Stimulated activated CD8-positive, alpha-beta memory T cell treated with anti-CD3 and anti-CD28 coated beads, Interleukin-4, amount 100 ng/mL, for 1 hour (primary cell): ENCODE measurements at places on chromosomes 13 and 19.

- DNase-seq = no peak
Measured at GRCh38 chr13:113729187-113730019, 29.6 kb upstream of the TMEM255B start.

GRCh38 chr19:49573009-49573408 is 7.3 kb downstream of the NOSIP start:
- no peak for DNase-seq

DNA sequence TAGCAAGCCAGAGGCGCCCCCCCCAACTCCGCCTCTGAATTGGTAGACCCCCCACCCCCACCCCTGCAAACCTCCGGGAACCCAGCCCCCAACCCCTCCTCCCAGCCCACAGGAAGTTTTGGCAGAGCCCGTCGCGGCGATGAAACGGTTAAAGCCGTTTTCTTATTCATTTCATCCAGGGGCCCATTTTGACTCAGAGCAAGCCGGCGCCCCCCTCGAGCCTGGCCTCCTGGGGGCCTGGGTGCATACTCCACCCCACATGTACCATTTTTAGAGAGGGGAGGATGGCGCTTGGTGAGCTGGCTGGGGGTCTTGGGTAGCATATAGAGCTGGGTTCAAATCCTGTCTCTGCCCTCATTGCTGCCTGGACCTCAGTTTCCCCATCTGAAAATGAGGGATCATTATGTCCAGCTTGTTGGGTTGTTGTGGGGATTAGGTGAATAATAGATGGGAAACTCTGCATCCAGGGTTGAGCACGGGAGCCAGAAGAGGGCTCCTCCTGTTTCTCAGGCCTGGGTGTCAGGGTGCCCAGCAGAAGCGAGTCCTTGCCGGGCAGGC is 7.9 kb upstream of the JUNB start:
- DNase-seq = no peak

DNA sequence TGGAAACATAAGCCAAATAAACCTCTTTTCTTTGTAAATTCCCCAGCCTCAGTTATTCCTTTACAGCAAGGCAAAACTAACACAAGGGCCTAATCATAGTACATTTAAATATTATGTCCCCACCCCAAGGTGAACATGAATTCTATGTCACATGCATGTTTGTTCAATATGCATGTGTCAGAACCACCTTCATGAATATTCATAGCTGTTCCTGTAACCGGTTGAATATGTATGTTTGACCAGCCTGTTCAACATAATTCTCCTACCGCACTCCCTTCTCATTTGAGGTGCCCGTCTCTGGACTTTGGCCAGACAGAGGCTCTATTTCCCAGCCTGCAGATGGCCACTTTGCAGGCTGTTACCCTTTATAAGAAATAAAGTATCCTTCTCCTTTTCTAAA is 769.4 kb upstream of the SLITRK1 start:
- no peak for DNase-seq

- no peak for DNase-seq
Measured at GRCh38 chr19:1752757-1753728, at the start of gene ONECUT3. Gene ONECUT3, plus strand, starts transcription at chr19:1753506. Its CDS starts 157 bp downstream, at chr19:1753663.

DNA sequence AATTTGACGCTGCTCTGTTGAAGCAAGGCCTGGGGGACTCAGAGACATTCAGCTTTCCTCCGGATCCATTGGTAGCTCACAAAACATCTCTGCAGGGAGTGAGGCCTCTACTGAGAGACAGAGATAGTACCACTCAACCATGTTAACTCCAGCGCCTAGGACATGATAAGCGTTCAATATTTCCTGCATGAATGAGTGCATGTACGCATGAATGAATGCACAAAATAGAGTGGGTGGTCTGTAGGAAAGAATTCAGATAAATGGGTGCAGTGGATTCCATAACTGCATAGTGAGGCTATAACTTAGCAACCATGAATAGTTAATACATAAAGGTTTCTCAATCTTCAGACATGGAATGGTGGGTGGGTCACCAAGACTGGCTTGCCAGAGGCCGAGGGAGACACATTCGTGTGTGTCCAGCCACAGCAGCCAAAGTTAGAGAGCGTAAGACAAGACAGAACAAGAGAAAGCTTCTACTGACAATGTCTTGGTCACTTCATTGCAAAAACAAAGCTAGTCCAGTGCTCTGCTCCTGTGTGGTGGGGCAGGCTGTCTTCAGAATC is 36.3 kb upstream of the RCBTB2 start:
- DNase-seq = no peak

DNA sequence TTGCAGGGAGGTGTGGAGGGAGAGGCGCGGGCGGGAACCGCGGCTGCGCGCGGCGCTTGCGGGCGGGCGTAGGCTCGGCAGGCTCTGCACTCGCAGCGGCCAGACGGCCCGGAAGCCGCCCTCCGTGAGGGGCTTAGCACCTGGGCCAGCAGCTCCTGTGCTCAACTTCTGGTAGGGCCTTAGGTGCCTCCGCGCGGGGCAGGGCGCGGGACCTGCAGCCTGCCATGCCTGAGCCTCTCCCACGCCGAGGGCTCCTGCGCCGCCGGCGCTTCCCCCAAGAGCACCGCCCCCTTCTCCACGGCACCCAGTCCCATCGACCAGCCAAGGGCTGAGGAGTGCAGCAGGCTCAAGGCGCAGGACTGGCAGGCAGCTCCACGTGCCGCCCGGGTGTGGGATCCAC is 940.8 kb upstream of the PCDH9 start:
- no peak for DNase-seq

- DNase-seq = no peak
Measured at GRCh38 chr13:91948736-91949135, 550.3 kb downstream of the GPC5 start.

DNA sequence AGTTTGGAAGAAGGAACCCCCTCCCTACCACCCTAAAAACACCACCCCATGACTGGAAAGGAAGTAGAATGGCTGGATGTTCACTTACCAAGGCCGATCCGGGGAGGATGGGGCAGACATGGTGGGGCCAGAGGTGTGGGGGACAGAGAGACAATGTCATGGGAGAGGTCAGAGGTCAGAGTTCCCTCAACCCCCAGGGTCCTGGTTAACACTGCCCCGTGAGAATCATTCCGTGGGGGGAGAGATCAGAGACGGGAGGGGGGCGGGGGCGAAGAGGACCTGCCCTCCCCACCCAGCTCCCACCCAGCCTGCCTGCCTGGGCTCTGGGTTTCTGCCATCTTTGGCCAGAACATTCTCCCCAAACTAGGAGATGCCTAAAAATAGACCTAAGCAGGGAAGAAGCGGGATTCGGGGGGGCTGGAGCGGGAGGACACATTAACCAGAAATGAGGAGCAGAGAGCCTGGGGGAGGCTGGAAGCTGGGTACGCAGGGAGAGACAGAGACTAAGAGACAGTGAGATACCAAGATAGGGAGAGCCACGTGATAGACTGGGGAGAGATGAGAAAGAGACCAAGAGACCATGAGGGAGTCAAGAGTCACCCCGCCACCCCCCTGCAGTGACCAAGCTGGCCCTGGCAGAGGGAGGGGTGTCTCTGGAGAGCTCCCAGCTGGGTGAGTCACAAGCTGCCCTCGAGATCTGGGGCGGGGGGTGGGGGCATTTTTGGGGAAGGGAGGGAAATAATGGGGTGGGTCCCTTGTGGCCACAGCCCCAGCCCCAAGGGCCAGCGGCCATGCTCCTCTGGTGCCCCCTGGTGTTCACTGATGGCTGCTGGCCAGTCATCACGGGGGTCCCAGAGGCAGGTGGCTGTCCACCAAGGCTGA is 6.1 kb upstream of the KANK2 start:
- no peak for DNase-seq

DNA sequence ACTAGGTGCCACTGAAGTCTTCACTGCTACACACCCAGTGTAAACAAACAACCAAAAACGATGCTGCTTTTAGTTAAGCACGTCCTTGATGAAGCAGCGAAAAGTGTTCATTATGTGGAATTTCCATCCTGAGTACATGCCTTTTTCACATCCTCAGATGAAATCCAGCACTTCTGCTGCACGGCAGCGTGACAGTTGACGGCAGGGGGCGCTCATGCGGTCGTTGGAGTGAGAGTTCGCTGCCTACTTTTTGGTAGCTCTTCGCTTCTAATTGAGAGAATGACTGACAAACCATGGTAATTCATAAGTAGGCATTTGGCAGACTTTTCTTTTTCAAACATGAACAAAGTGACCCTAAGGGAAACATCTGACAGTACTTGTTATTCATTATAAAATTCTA is 1124.9 kb downstream of the EFNB2 start:
- DNase-seq = no peak

DNA sequence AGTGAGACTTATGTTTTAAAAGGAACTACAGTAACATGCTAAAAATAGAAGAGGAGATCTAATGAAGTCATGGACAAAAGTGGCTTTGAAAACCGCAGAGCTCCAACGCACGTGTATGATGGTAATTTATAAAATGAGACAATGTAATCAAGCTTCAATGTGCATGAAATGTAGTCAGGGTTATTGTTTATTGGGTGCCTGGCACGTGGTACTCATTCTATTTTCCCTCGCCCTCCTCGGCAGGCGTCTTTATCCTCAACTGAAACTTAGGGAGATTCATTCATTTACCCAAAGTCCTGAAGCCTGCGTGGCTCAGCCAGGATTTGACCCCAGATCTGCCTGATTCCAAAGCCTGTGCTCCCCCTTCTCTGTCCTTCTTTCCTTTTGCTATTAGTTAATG is 79.8 kb downstream of the CHST8 start:
- no peak for DNase-seq

GRCh38 chr19:43552198-43552450 is 19.1 kb downstream of the ZNF575 start:
- no peak for DNase-seq

GRCh38 chr19:15640294-15640903 is at the start of gene CYP4F3:
Gene CYP4F3, plus strand, starts transcription at chr19:15640897. Its CDS starts 519 bp downstream, at chr19:15641416.
- DNase-seq = no peak

DNA sequence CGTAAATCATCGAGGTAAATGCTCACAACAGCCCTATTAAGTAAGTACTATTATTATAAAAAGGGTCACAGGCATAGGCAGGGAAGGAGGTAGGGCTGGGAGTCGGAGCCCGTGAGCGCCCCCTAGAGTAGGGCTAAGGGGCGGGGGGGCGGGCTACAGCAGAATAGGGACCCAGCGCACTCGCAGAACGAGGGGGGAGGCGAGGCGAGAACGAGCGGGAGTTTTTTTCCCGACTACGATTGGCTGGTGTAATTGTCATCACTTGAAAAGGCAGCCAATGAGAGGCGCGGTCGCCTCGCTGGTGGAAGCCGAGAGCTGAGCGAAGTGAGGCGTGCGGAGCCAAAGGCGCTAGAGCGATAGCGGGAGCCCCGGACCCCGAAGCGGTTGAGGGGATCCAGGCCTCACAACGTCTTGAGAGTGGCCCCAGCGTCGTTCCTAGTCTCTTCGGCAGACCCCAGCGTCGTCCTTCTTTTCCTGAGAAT is 24.2 kb downstream of the KEAP1 start:
- DNase-seq = peak; percentile 71

DNA sequence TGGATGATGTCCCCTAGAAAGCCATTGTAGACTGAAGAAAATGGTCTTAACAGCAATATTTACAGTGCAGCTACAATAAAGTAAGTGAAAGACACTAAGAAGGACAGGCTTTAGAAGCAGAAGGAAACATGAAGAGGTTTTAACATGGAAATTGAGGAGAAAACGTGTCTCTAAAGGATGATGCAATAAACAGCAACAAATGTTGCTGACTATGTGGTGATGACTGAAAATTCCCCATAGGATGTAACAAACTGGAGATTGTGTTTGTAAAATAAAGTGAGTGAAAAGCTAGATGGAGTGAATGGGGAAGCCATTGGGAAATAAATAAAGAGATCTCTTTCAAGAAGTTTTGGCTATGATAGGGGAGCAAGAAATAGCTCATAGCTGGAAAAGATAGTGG is 186.7 kb upstream of the IPO5 start:
- DNase-seq = no peak

DNA sequence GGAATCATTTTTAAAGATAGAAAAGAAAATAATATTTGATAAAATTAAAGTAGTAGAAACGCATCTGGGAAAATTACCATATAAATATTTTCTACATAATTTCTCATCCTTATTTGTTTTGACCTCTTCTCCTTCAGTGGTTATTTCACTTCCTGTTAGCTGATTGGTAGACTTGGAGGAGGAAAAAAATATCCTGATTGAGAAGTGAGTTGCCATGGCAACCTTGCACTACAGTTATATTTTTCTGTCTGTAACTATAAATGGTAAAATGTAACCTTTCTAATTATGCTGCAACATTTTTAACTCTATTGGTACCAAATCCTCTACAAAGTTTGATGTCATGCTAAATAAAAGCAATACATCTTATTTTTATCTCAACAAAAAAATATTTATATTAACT is 45.2 kb downstream of the SCEL start:
- no peak for DNase-seq

DNA sequence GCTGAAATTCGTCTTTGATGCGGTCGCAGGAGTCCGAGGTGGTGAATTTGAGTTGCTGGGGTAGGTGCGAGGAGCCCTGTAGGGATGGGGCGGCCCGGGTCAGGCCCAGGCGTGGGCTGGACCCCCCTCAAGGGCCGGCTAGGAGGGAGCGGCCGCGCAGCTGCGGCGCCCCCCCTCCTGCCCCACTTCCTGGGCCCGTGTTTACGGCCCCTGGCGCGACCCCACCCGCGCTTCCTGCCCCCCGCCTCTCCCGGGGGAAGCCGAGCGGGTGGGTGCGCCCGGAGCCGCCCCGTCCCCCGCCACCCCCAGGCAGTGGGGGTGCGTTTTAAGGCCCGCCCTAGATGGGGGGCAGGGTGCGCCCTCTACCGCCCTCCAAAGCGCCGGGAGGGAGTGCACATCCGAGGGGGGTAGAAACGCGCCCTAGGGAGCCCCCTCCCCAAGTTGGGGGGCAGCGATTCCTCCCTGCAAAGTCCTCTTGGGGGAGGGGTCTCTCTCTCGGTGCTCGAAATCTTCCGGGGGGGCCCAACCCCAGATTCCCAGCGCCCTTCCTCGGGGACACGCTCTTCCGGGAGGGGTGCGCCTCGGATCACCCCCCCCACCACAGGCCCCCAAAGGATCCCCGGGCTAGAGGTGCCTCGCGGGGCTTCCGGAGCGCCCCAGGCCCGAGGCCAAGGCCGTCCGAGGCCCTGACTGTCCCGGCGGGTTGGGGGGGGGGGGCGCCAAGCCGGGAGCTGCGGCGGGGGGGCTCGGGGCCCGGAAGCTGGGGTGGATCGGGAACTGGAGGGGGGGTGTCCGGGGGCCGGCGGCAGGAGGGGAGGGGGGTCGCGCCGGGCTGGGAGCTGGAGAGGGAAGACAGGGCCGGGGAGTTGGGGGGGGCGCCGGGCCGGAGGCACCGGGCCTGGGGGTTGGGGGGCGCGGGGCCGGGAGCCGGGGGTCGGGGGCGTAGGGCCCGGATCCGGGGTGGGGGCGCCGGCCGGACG is 823 bp downstream of the TLE5 start:
- peak; percentile 63 for DNase-seq

- DNase-seq = no peak
Measured at GRCh38 chr13:93814658-93815057, 588.1 kb downstream of the GPC6 start.

DNA sequence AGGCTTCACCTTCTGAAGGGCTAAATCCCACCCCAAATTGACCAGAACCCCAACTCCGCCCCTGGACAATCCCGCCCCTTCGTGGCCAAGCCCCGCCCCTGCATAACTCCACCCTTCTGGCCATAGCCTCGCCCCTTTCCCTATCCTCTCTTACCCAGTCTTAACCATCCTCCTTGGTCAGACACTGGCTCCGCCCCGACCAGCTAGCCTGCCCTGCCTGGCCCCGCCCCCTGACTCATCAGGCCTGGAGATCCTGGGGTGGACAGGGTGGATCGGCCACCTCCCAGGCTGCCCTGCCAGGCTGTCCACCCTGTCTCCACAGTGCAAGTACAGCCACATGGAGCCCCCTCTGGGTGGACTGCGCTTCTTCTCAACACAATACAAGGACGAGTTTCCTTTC is 8.0 kb upstream of the ZNF358 start:
- DNase-seq = no peak

GRCh38 chr13:23992781-23993679 is 95.7 kb upstream of the C1QTNF9B start:
- no peak for DNase-seq
